ENCODE measurements at places on chromosomes 13 and 19. TPM values are rescaled to one million over a fixed set of nuclear protein-coding genes. Genes with fewer than 3 reads are reported as not detected.

DNA sequence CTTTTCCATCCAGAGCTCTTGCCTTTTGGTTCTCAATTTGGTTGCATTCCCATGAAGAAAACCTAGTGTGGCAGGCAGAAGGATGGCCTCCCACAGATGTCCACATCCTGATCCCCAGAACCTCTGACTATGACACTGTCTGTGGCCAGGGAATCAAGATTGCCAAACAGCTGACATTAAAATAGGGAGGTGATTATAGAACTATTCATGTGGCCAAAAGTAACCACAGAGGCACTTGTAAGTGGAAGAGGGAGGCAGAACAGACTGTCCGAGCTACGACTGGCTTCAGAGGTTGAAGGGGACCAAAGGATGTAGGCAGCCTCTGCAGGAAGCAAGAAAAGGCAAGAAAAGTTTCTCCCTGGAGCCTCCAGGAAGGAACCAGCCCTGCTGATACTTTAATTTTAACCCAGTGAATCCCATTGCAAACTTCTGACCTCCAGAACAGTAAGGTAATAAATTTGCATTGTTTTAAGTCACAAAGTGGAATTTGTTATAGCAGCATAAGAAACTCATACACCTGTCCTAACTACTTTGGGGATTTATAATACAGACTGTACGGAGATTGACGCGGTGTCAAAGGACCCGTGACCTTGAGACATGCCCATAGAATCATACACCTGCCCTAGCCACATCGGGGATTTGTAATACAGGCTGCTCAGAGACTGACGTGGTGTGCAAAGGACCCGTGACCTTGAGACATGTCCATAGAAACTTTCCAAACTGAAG lies 106.5 kb downstream of the ATP11A start:
- DNase-seq, result no peak

GRCh38 chr13:91716436-91717065 lies 318.1 kb downstream of the GPC5 start:
- no peak overlapping the region for H3K4me3 ChIP-seq
- no peak for DNase-seq

DNA sequence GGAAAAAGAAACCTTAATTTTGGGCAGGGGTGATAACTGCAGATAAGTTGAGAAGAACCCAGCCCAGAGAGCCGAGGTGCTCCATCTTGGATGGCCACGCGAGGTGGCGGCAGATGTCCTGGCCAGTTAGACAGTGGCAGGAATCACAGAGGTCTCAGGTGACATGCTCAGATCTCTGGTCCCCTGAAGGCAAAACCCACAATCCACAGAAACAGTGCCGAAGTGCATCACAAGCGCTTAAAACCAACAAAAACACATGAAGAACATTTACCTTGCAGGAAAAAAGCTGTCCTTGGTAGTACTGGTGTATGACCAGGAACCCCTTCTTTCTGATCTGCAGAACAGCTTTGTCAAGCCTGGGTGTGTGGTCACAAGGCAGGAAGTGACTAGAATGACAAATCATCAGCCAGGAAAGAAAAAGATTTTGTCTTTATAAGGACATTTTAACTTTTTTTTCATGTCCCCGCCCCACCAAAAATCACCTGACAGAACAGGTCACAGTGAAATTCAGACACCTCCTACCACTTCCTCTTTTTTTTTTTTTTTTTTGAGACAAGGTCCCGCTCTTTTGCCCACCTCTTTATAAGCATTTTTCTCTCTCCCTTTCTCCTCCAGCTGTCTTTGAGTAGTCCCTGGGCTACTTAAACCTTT lies at the start of gene LCP1:
TSS of gene LCP1 (minus strand) at position 338 of the 651 bp plus-strand sequence. CDS start 22,515 bp downstream, outside the sequence.
- H3K27me3 ChIP-seq, result no peaks in the 10 kb centered on the region
- no peak for DNase-seq
- H3K4me3 ChIP-seq, result no peak within 1 kb of the TSS

The ZNF154 gene
- 18.9 TPM for total RNA-seq

The MCEMP1 gene
- total RNA-seq, result not detected

The MRPL4 gene
- 35.5 TPM for total RNA-seq
